ENCODE measurements at places on chromosomes 13 and 19.

DNA sequence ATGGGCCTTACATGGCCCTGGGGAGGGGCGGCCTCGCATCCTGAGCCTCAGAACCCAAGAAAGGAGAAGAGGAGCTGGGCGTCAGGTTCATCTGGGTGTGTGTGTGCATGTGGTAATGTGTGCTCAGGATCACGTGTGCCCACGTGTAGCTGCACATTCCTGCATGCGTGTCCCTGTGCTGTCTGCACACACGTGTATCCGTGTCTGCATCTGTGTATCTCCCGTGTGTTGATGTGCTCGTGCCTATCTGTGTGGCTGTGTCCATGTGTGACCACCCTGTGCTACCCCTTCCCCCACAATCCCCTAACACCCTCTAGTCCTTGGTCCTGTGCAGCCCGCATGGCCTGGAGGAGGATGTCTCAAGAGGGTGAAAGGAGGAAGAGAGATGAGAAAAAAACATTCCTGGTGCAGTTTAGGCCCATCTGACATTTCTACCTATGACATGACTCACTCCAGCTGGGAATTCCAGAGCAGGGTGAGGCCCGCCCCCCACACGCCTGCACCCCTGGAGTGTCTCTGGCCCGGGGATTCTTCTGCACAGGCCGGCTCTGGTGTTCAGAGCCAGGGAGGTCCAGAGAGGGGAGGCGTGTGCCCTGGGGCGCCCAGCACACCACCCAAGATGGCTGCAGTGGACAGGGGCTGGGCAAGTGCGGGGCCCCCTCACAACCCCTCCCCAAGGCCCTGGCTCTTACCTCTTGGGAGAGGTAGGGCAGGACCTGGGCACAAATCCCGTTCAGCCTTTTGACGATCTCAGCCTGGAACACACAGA lies 7.1 kb downstream of the TLE5 start:
- DNase-seq, result no peak

GRCh38 chr19:7214324-7215089 lies 79.7 kb downstream of the INSR start:
- DNase-seq, result no peak

GRCh38 chr19:50320051-50320450 lies 9.1 kb downstream of the KCNC3 start:
- no peak for DNase-seq

DNA sequence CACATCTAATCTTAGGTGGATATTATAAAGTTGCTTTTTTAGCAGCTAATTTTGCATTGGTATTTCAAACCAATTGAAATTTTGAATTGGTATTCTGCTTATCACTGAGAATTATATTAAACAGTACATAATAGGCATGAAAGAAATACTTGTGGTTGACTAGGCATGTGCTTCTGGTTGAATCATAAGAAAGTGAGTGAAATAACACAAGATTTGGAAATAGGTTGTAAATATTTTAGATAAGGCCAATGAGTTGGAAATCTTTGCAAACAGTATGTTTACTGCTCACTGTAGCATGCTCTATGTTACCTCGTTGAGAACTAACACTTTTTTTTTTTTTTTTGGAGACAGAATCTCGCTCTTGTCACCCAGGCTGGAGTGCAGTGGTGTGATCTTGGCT lies 66.8 kb upstream of the RFC3 start:
- DNase-seq, result no peak

- no peak for DNase-seq
Measured at GRCh38 chr13:34006011-34006410, 188.1 kb downstream of the RFC3 start.
